Mesothelial cell of epicardium (in vitro differentiated cells): ENCODE measurements at places on chromosomes 3 and 15. TPM values are rescaled to one million over a fixed set of nuclear protein-coding genes. Genes with fewer than 3 reads are reported as not detected.

DNA sequence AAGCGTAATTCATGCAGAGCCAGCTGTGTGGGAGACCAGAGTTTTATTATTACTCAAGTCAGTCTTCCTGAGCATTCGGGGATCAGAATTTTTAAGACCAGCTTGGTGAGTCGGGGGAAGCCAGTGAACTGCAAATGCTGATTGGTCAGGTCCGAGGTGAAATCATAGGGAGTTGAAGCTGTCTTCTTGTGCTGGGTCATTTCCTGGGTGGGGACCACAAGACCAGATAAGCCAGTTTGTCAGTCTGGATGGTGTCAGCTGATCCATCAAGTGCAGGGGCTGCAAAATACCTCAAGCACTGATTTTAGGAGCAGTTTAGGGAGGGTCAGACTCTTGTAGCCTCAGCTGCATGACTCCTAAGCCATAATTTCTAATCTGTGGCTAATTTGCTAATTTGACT is 228.1 kb upstream of the ATP10A start:
- H3K4me3 ChIP-seq: no peak overlapping the region
- no peak for DNase-seq
- peaks cover 22% of the 10 kb centered on the region for H3K4me1 ChIP-seq
- peak overlapping the region; percentile 67 for H3K27ac ChIP-seq

- no peak overlapping the region for H3K27ac ChIP-seq
- H3K27me3 ChIP-seq: no peaks in the 10 kb centered on the region
Observed at GRCh38 chr15:97968380-97968779, 7.9 kb downstream of the ARRDC4 start.

- no peak overlapping the region for H3K4me3 ChIP-seq
- no peaks in the 10 kb centered on the region for H3K4me1 ChIP-seq
- no peaks in the 10 kb centered on the region for H3K36me3 ChIP-seq
- H3K27me3 ChIP-seq: no peaks in the 10 kb centered on the region
- DNase-seq: peak; percentile 73
Observed at GRCh38 chr3:184417619-184418327, 37.9 kb downstream of the CHRD start.

Gene ZNF639
- total RNA-seq: 38.8 to 40.6 TPM (median 40.2 TPM) in 3 replicates

- no peaks in the 10 kb centered on the region for H3K27me3 ChIP-seq
- no peak overlapping the region for H3K27ac ChIP-seq
- DNase-seq: no peak
Observed at GRCh38 chr3:136949146-136949545, 8.6 kb upstream of the IL20RB start.

DNA sequence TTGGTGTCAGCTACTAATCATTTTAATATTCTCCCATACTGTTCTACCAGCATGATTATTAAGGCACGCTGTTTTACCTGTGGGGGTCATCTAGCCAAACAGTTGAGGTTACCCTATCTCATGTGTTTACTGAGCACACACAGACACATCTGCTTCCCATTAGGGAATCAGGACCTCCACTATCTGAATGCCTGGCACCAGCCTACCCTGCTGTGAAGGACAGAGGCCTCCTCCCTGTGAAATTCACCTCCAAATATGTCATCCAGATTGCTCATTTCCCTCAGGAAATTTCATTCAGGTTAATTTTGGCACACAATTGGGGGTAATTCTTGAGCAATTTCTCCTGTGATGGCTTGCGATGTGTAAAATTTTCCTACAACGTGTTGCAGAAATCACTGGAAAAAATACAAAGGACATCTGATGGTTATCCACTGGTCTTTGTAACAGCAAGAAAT is 155.6 kb upstream of the NR2E3 start:
- peaks cover 34% of the 10 kb centered on the region for H3K4me1 ChIP-seq
- H3K27ac ChIP-seq: peak overlapping the region; percentile 74
- H3K27me3 ChIP-seq: no peaks in the 10 kb centered on the region
- no peaks in the 10 kb centered on the region for H3K36me3 ChIP-seq
- no peak overlapping the region for H3K4me3 ChIP-seq
